AG10803 (cell line): ENCODE measurements at places on chromosomes 6 and 20.
A peak's percentile ranks its signal among the peaks of the same experiment; 100 is the strongest.

DNA sequence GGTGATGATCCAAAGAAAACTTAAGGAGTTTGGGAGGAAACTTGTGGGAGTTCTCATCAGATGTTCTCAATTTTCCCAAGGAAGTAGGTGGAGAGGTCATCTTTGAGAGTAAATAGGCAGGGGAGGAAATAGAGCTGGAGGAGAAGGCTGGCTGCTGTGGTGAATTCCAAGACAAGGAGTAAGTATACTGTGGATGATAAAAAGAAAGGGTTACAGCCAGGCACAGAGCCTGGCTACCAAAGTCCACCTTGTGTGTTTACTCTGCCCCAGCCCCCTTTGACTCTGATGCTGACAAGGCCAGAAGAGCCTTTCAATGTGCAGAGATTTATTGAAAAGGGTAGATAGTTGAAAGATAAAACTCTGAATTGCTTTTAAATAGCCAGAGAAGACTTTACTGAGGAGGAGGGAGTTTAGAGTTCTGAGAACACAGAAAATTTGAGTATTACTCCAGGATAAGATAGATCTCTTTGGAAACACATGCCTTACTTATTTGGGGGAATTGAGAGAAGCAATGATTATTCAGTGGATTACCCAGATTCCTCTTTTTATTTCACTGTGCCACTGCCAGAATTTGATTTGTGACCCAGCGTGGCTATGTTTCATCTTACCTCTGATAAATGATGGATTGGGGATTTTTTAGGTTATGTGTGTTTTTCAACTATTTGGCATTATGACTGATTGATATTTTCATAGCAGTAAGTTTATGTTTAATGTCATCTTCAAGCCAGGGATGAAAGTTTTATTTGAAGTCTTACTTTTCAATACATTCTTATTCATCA is 182.6 kb upstream of the JAG1 start:
- DNase-seq = peak; percentile 4

GRCh38 chr6:136464874-136465273 is 85.3 kb downstream of the MAP7 start:
- no peak for DNase-seq

DNA sequence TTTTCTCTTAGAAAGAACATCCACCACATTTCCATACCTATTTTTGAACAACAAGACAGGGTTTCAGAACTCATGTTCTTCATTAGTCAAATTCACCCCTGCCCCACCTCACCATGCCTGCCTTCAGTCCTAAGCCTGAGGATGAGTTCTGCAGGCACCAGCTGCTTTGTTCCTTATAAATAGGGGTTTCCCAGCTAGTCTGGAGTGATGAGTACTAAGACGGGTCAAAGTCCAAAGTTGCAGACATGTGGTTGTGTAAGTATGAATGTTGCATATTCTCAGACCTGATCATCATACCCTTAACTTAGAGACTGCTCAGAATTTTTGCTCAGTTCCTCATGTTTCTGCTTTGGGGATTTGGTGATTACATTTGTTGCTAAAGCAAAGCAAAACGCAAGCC is 257.7 kb upstream of the CDYL start:
- peak; percentile 69 for DNase-seq

GRCh38 chr6:64411226-64411625 is 775.6 kb downstream of the PHF3 start:
- peak; percentile 4 for DNase-seq

DNA sequence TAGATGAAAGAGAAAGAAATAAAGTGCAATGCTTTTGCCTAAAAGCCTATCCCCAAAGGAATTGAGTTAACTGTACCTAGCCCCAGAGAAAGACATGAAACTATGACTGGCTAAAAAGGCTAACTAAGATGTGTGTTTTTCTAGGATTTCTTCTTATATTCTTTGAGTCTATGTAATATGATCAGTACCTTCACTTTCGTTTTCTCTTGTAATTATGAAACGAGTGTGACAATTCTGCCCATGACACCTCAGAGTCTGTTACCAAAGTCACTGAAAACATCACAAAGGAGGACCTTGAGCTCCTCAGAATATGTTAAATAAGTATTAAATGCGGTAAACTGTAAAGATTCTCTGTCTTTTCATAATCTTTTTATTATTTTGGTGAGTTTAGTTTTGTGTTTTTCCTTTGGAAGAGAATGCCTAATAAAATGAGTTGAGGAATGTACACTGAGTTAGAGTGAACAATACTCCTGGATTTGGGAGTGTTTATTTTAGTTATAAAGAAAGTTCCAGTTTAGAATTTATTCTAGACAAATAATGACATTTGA is 141.3 kb downstream of the FUT9 start:
- no peak for DNase-seq

GRCh38 chr20:59813126-59813947 is 120.1 kb downstream of the SYCP2 start:
- DNase-seq = no peak

DNA sequence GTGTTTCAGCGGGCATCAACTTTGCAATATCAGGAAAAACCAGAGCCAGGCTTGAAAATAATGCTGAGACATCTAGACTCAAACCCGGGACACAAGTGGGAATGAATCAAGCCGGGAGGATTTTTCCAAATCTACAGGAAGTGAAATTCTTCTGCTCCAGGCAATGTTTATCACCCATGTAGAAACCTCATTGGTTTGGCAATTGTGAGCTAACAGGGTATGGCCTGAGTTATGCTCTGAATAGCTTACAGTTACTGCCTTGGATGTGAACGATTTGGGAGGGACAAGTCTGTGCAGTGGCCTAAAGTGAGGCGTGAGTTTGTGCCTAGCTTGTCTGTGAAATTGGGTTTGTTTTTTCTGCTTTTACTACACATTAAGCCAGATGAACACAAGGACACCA is 87.4 kb downstream of the PCSK2 start:
- no peak for DNase-seq

- DNase-seq = no peak
Measured at GRCh38 chr6:55955684-55956083, 80.3 kb upstream of the BMP5 start.

DNA sequence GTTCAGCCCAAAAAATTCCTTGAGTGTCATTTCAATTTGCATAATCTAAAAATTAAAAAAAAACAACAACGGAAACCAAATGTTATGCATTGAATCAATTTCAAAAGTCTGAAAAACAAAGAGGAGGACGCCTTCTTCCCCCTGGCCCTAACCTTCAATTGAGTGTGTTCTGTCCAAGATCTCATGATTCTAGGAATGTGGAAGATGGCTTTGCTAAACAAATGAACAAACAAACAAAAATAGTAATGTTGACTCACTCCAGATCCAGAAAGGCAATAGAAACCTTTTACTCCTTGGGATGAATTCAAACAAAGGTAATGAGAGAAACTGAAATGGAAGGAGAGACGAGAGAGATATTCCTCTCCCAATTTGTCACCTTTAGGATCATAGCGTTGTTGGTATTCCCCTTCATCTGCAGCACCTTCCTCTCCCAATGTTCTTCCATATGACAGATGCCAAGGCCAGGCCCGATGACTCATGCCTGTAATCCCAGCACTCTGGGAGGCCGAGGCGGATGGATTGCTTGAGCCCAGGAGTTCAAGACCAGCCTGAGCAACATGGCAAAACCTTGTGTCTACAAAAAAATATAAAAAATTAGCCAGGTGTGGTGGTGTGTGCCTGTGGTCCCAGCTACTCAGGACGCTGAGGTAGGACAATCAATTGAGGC is 109.2 kb upstream of the ADGRF1 start:
- DNase-seq = no peak

- DNase-seq = peak; percentile 93
Measured at GRCh38 chr6:72363844-72364740, 257.8 kb upstream of the KCNQ5 start.

DNA sequence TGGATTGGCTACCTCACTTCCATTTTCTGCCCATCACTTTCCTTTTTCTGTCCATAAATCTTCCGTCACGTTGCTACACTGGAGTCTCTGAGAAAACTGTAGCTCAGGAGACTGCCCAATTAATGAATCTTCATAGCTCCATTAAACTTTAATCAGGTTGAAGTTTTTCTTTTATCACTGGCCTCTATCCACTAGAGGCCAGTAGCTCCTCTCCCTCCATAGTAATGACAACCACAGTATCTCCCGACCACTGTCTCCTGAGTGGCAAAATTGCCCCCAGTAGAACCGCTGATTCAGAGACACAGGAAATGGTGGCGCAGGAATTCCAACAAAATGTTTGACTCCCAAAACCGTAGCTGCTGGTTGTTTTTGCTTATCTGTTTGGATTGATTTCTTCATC is 18.4 kb upstream of the DOK5 start:
- no peak for DNase-seq

- DNase-seq = peak; percentile 22
Measured at GRCh38 chr6:144349690-144350527, 64.8 kb downstream of the UTRN start.

DNA sequence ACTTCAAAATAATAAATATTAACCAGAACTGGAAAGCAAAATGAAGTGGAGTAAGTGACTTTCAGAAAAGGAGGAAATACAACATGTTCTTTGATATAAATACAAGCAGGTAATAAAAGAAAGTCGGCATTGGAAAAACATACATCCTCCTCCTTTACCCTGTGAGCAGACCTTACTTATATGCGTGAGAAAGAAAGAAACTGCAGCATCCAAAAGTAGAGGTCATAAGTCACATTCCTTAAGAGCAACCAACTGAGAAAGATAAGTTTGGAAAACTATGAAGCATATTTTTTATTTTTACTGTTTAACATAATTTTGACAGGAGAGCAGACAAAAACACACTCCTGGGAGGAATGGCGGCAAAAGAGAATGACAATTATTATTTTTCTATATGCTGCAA is 155.5 kb downstream of the HACE1 start:
- DNase-seq = no peak

DNA sequence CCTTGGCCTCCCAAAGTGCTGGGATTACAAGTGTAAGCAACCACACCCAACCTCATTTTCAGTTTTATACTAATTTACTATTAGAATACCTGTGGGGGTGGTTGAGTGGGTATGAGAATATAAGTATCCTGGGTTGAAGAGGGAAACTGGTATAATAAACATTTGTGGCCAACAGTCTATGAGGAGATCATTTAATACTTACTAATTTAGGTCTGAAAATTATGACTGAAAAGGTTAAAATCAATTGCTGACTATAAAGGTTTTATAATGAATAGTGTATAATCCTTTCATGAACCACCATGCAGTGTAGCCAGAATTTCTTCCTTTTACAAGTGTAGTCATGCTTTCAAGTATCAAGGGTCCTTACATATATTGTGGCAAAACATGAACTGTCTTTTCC is 11.1 kb downstream of the ASF1A start:
- DNase-seq = no peak

- DNase-seq = no peak
Measured at GRCh38 chr20:50360218-50360672, 149.9 kb upstream of the PTPN1 start.

GRCh38 chr6:147417954-147418353 is 90.5 kb upstream of the SAMD5 start:
- DNase-seq = no peak

- peak; percentile 42 for DNase-seq
Measured at GRCh38 chr6:33430991-33431879, 11.4 kb downstream of the SYNGAP1 start.
